ENCODE measurements at places on chromosomes 13 and 19. TPM values are rescaled to one million over a fixed set of nuclear protein-coding genes. Genes with fewer than 3 reads are reported as not detected.

Gene PRKCG
- 0.97 TPM for total RNA-seq

Gene ZNF416
- 4.8 TPM for total RNA-seq

Gene C1QTNF9B
- 2.4 TPM for total RNA-seq

Gene ONECUT3
- not detected for total RNA-seq

- H3K4me3 ChIP-seq = no peak overlapping the region
- no peaks in the 10 kb centered on the region for H3K4me1 ChIP-seq
- H3K27ac ChIP-seq = no peak overlapping the region
- no peaks in the 10 kb centered on the region for H3K27me3 ChIP-seq
Measured at GRCh38 chr13:106178816-106179215, 356.6 kb downstream of the EFNB2 start.

GRCh38 chr13:37995092-37995491, 125.5 kb upstream of the TRPC4 start:
- no peaks in the 10 kb centered on the region for H3K36me3 ChIP-seq
- no peaks in the 10 kb centered on the region for H3K4me1 ChIP-seq
- no peaks in the 10 kb centered on the region for H3K27me3 ChIP-seq
- no peak for DNase-seq

GRCh38 chr19:18543814-18544475, 572 bp upstream of the FKBP8 start:
- peak overlapping the region; percentile 81 for H3K4me3 ChIP-seq
- peaks cover 5% of the 10 kb centered on the region for H3K4me1 ChIP-seq
- no peaks in the 10 kb centered on the region for H3K27me3 ChIP-seq
- DNase-seq = no peak

DNA sequence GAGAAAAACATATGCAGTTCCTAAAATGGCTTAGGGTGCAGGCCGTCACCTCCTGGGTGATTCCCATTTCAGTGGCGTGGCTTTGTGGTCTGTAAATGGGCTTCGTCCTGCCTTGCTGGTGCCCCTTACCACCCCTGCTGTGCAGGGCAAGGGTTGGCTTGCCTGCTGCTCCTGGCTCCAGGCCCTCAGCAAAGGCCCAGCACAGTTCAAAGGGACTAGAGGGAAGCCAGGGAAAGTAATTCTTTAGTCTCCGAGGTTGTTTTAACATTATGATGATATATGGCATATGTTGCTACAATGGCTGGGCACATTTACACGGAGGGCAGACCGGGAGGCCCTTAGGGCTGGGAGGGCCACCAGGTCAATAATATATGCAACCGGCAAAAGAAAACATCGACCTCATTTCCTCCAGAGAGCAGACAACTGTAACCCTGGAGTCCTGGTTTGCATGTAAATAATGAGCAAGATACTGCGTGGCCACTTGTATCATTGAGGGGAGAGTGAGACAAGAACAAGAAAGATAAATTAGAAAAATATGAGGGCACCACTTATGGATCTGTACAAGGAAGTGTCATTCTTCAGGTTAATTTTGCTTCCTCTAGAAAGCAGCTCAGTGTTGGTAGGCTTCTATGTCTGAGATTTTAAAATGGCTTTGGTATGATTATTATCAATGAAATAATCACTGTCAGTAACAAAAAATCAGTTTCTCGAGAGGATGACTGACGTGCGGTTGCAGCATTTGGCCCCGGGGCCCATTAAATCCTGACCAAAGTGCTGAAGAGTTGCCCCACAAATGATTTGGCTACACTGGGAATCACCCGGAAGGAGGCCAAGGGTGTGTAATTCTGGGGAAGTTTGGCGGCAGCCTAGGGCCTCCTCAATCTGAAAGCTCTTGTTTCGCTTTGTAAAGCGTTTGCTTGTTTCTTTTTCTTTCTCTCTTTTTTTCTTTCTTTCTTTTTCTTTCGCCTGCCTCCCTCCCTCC, 32.8 kb upstream of the URI1 start:
- no peak for DNase-seq
- H3K4me1 ChIP-seq = no peaks in the 10 kb centered on the region
- no peaks in the 10 kb centered on the region for H3K36me3 ChIP-seq
- no peaks in the 10 kb centered on the region for H3K27me3 ChIP-seq
- H3K27ac ChIP-seq = no peak overlapping the region

- no peak overlapping the region for H3K27ac ChIP-seq
- H3K27me3 ChIP-seq = no peaks in the 10 kb centered on the region
- DNase-seq = no peak
- H3K4me3 ChIP-seq = no peak overlapping the region
- H3K4me1 ChIP-seq = no peaks in the 10 kb centered on the region
- H3K36me3 ChIP-seq = no peaks in the 10 kb centered on the region
Measured at GRCh38 chr13:23828086-23828485, 61.1 kb downstream of the MIPEP start.

GRCh38 chr13:106821979-106822378, 254.0 kb upstream of the ARGLU1 start:
- no peaks in the 10 kb centered on the region for H3K36me3 ChIP-seq

DNA sequence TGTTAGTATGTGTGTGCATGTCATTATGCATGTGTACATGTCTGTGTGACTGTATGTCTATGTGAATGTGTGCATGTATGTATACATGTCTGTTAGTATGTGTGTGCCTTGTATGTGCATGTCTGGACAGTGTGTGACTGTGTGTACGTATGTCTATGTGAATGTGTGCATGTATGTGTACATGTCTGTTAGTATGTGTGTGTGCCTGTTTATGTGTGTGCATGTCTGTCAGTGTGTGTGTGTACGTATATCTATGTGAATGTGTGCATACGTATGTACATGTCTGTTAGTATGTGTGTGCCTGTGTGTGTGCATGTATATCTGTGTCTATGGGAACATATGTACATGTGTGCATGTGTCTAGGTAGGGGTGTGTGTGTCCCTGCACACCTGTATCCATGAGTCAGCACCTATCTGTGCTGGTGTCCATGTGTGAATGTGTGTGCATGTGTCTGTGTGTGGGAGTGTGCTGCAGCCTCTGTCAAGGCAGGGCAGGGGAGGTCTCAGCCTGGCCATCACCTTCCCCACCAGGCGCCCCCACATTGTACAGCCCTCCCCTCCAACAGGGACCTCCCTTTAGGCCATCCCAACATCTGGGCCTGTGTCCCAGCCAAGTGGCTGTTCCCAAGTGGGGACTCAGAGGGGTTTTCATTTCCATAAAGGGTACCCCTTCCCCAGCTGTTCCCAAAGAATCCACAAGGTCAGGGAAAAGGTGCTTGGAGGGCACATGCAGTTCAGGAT, 4.4 kb downstream of the GAS6 start:
- H3K36me3 ChIP-seq = no peaks in the 10 kb centered on the region
- no peak overlapping the region for H3K4me3 ChIP-seq
- no peak for DNase-seq
- peaks cover 13% of the 10 kb centered on the region for H3K4me1 ChIP-seq
- no peaks in the 10 kb centered on the region for H3K27me3 ChIP-seq

DNA sequence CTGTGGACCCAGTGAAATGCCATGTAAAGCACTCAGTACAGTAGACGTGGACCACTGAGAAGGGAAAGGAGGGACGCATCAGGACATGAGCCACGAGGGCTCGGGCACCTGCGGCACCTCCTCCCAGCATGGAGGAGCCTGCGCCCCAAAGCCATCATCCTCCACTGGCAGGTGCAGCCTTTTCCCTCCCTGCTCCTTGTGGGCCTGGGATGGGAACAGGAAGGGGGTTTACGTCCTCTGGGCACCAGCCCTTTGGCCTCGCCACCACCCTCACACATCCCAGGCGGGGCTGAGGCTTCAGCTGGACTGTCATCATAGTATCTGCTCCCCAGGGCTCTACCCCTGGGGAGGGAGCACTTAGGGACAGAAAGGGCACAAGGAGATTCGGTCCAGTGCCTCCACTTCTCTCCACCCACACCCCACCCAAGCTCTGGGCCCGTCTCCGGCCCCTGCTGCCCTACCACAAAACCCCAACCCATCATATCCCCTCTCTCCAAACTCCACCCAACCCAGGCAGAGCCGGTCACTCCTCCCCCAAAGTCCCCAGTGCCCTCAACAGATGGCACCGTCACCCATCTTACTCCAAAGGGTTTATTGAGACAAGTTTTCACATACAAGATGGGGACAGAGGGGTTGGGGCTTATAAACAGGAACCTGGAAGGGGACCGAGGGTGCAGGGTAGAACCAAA, 2.2 kb upstream of the PRKD2 start:
- no peak overlapping the region for H3K4me3 ChIP-seq
- no peak overlapping the region for H3K27ac ChIP-seq
- H3K4me1 ChIP-seq = no peaks in the 10 kb centered on the region
- H3K27me3 ChIP-seq = no peaks in the 10 kb centered on the region
- no peak for DNase-seq
- peaks cover 5% of the 10 kb centered on the region for H3K36me3 ChIP-seq

DNA sequence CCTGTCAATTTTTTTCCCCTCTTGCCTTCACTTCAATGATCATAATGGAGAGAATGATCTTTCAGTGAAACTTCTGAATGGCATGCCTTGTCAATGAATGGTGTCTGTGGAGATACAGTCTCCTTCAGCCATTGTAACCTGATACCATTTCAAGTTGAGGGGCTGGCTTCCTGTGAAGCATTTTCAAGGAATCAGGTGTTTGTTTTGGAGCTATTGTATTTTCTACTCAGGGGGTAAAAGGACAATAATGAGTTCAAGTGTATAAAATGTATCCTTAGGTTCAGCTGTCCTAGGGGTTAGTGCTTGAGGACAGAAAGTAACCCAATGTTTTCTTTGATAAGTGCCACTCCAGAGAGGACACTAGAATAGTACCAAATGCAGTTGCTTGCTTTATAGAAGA, 23.8 kb upstream of the CBY2 start:
- H3K36me3 ChIP-seq = no peaks in the 10 kb centered on the region
- H3K4me3 ChIP-seq = no peak overlapping the region
- DNase-seq = no peak
- no peak overlapping the region for H3K27ac ChIP-seq
- H3K27me3 ChIP-seq = no peaks in the 10 kb centered on the region
- no peaks in the 10 kb centered on the region for H3K4me1 ChIP-seq

DNA sequence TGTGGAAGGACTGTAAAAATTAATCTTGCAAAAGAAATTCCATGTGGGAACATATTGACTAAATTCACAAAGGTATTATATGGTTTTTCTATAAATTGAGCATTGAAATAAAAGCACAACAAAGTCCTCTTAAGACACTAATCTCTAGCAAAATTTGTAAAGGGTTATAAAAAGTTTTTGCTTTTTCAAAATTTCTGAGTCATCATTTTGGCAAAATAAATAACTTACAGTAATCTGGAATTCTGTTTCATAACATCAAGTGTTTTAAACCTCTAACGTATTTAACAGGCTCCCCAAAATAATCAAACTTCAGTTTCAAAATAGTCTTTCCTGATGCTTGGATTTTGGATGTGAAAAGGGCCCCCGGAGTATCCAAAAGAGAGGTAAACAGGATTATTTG, 26.0 kb downstream of the MED4 start:
- no peaks in the 10 kb centered on the region for H3K36me3 ChIP-seq
- no peak overlapping the region for H3K27ac ChIP-seq
- no peak for DNase-seq
- H3K27me3 ChIP-seq = no peaks in the 10 kb centered on the region
- H3K4me1 ChIP-seq = no peaks in the 10 kb centered on the region

- no peak overlapping the region for H3K4me3 ChIP-seq
- H3K27ac ChIP-seq = no peak overlapping the region
- H3K4me1 ChIP-seq = no peaks in the 10 kb centered on the region
- H3K36me3 ChIP-seq = peaks cover 3% of the 10 kb centered on the region
- DNase-seq = no peak
Measured at GRCh38 chr19:27774827-27775226, 1438.1 kb downstream of the UQCRFS1 start.

DNA sequence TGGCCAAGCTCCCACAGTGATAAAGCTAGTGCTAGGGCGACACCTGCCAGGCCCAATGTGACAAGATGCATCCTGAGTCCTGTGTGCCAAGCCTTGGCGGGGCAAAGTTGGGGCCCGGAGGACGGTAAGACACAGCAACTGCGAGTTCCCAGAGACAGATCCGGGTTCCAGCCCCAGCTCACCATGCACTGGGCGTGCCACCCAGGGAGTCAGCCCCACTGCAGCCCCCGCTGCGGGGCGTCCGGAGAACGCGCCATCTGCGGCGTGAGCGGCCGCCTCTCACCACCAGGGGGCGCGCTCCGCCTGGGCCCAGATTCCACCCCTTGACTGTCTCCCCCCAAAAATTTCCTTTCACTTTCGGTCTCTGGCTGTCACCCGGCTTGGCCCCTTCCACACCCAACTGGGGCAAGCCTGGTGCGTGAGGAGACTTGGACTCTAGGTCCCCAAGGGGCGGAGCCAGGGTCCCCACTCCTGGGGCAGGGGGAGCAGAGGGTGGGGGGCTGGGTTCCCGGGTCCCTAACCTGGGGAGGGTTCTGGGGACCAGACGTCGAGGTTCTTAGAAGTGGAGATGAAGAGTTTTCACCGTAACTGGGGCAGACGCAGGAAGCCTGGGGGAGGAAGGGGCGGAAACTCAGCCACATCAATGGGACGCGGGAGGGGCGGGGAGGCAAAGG, at the start of gene FLT3LG:
Gene FLT3LG, plus strand, starts transcription at position 348 of the 674 bp plus-strand sequence. CDS start 425 bp downstream, outside the sequence.
- H3K4me1 ChIP-seq = no peaks in the 10 kb centered on the region
- no peaks in the 10 kb centered on the region for H3K27me3 ChIP-seq
- peak within 1 kb of the TSS; percentile 52 for H3K4me3 ChIP-seq
- H3K36me3 ChIP-seq = no peaks in the 10 kb centered on the region

DNA sequence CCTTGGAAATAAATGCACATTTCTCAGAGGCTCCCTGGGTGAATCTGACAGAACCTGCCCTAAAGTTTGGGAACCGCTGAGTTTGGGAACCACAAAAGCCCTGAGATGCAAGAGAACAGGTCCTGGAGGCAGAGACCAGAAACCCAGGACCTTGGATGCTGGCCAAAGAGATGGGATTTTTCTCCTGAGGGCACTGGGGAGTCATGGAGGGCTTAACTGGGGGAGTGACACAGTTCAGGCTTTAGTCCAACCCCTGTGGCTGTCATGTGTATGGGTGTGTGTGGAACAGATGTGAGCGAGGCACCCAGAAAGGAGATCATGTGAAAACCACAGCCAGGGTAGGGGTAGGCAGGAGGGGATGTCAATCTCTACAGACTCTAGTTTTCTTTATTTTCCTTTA, 3.9 kb upstream of the NCCRP1 start:
- H3K4me3 ChIP-seq = no peak overlapping the region
- peaks cover 6% of the 10 kb centered on the region for H3K27me3 ChIP-seq
- H3K27ac ChIP-seq = no peak overlapping the region

DNA sequence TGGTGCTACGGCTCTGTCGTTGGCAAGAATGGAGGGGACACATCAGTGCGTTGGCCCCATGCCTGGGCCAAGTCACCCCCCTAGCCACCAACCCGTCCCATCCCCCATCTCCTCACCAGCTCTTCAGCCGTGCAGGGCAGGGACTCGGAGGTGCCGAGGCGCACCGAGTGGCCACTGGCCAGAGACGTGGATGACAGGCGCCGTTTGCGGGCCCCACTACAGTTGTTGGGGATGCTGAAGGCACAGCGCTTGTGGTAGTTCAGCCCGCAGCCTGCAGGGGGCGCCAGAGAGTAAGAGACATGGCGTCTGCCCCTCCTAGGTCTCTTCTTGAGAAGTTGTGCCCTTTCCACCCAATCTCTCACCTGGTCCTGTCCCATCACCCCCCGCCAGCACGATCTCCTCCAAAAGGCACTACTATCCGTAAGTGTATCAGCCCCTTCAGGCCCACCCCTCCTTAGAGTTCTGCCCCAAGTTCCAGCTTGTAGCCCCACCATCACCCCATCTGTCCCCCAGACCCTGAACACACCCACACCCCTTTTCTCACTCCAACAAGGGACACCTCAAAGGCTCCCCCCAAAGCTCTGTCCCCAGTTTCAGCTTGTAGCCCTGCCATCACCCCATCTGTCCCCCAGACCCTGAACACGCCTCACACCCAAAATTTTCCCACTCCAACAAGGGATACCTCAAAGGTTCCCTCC, 12.4 kb downstream of the PRKD2 start:
- H3K27me3 ChIP-seq = no peaks in the 10 kb centered on the region
- H3K4me3 ChIP-seq = no peak overlapping the region
- H3K4me1 ChIP-seq = no peaks in the 10 kb centered on the region
- no peak overlapping the region for H3K27ac ChIP-seq
- peaks cover 8% of the 10 kb centered on the region for H3K36me3 ChIP-seq
